Muscle of back (tissue), 13 donors: ENCODE measurements at places on chromosomes 11 and 22.

DNA sequence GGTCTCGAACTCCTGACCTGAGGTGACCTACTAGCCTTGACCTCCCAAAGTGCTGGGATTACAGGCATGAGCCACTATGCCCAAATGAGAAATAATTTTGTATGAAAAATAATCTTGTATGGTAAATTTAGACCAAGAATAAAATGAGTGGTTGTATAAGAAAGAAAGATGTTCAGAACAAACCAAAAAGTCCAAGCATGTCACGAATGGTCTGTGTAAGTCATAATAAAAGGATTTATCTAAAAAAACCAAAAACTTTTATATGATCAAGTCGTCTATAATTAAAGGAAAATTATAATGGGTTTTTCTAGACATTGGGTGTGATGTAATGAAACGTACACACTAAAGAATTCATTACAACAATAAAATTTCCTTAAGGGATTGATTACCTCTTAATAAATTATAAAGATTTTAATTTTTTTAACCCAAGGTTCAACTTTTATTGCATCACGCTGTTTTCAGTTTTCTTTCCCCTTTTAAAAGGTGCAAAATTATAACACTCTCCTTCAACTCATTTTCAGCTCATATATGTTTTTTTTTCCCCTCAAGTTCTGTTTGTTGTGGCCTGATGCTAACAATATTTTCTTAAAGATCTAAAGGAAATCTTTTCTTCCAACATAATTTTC is 8.9 kb upstream of the AQP11 start:
- DNase-seq: no peak

- DNase-seq: peak; percentile 89
These were observed 4.1 kb downstream of the ST3GAL4 start for GRCh38 chr11:126359431-126360048.

DNA sequence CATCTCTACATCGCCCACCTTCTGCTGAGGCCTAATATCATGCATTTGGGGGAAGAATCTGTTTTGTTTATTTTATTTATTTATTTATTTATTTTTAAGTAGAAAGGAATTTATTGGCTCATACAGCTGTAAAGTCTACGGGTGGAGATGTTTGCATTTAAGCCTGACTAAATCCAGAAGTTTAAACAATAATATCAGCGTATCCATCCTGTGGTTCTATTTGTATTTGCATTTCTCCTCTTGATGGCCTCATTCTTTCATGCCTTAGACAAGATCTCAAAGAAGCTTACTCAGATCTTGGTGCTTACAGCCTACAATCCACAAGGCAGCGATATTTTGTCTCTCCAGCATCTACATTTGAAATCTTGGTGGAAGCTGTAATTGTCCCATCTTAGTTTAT is 67.1 kb upstream of the CARD18 start:
- no peak for DNase-seq

- no peak for DNase-seq
These were observed 932.7 kb downstream of the TBC1D22A start for GRCh38 chr22:47695176-47695575.

DNA sequence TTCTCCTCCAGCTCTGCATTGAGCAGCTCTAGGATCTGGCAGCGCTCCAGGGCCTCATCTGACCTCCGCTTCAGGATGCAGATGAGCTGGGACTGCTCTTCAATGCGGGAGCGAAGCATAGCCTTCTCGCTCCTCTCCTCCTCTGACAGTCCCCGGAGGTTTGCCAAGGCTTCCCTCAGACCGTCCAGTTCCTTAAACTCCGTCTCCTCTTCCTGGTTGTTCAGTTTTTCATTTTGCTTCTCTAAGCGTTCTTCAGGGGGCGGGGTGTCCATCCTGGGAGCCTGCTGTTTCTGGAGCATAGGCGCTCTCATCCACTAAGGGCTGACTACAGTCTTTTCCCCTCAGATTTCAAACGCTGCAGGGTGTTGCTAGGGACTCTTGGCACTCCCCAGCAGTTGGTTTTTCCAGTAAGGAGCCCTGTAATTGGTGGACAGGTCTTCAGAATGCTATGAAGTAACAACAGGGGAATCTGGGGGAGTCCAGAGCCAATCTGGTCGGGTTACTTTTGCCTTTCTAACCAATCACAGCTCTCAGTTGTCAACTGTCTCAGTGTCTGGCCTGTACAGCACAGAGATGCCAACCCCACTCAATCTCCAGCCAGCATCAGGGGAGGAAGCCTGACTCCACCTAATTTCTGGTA is at the start of gene CCDC89:
Gene CCDC89, minus strand, starts transcription at position 376 of the 640 bp plus-strand sequence. Its CDS starts 65 bp downstream, at position 311.
- DNase-seq: peak; percentile 95

- DNase-seq: no peak
These were observed 16.1 kb downstream of the ARHGAP1 start for GRCh38 chr11:46684367-46684766.

- peak; percentile 2 for DNase-seq
These were observed at the start of gene OR2AG2 for GRCh38 chr11:6771926-6772893. OR2AG2 (minus strand) TSS chr11:6771976; CDS start chr11:6768957, 3,019 bp downstream.

GRCh38 chr11:86740628-86741483 is 59.5 kb upstream of the PRSS23 start:
- peak; percentile 85 for DNase-seq
